ENCODE measurements at places on chromosomes 2 and 18. TPM values are rescaled to one million over a fixed set of nuclear protein-coding genes. Genes with fewer than 3 reads are reported as not detected.

Gene EDAR
- total RNA-seq, result not detected

Gene UGT1A3
- total RNA-seq, result 0.13 TPM

Gene FAM237A
- total RNA-seq, result not detected

Gene FLACC1
- total RNA-seq, result not detected

Gene SLC14A1
- total RNA-seq, result not detected

Gene QPCT
- total RNA-seq, result 17.5 TPM

Gene SCN9A
- total RNA-seq, result 5.1 TPM

Gene GALNT5
- total RNA-seq, result 2.8 TPM

Gene SKOR2
- not detected for total RNA-seq

Gene SLC38A11
- total RNA-seq, result not detected

Gene BAZ2B
- total RNA-seq, result 11.9 TPM

Gene C2orf74
- 17.1 TPM for total RNA-seq

Gene AQP4
- total RNA-seq, result not detected

Gene CDK5R2
- 2.2 TPM for total RNA-seq

Gene ALKAL2
- total RNA-seq, result not detected

Gene CCDC68
- total RNA-seq, result 3.6 TPM

Gene ANKRD53
- total RNA-seq, result 0.11 TPM

Gene MYO7B
- total RNA-seq, result 0.21 TPM

Gene ALPG
- not detected for total RNA-seq

Gene CCDC85A
- 0.05 TPM for total RNA-seq

Gene DUSP19
- 0.57 TPM for total RNA-seq

Gene LAMA1
- not detected for total RNA-seq

Gene CXCR1
- total RNA-seq, result not detected

Gene GREB1
- total RNA-seq, result 2.8 TPM

Gene DCDC2C
- total RNA-seq, result 0.36 TPM

Gene APLF
- total RNA-seq, result 0.64 TPM

Gene NEB
- total RNA-seq, result 0.34 TPM

Gene TOGARAM2
- total RNA-seq, result 0.08 TPM

Gene GAD1
- total RNA-seq, result 0.73 TPM

Gene SAG
- total RNA-seq, result not detected

Gene SNTG2
- not detected for total RNA-seq

Data from A549 treated with CpdA at 1 μM for 4 hours (cell line).